Glutamatergic neuron (in vitro differentiated cells): ENCODE measurements at places on chromosomes 7 and 10.

DNA sequence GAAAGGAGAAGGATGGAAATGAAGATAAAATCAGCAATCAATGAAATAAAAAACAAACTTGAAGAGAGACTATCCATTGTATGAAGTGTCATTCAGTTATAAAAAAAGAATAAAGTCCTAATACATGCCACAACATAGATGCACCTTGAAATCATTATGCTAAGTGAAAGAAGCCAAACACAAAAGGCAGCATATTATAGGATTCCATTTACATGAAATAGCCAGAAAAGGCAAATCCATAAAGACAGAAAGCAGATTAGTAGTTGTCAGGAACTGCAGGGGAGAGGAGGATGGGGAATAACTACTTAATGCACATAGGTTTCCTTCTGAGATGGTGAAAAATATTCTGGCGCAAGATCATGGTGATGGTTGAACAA is 6.6 kb upstream of the PON1 start:
- no peak for DNase-seq

DNA sequence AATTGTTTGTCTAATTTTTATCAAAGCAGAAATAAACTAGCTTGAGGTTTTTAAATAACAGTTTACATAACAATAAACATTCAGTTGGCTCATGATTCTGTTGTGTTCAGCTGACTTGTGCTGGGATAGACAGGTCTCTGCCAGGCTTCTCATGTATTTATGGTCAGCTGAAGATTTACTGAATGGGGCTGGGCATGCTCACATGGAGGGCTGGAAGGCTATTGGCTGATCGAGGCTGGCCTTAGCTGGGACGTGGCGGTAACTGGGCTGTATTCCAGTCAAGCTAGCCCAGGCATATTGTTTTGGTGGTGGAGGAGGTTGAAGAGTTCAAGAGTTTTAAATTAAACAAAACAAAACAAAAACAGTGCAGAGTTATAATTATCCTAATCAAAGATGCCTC is 251.0 kb upstream of the MTPN start:
- DNase-seq: no peak

DNA sequence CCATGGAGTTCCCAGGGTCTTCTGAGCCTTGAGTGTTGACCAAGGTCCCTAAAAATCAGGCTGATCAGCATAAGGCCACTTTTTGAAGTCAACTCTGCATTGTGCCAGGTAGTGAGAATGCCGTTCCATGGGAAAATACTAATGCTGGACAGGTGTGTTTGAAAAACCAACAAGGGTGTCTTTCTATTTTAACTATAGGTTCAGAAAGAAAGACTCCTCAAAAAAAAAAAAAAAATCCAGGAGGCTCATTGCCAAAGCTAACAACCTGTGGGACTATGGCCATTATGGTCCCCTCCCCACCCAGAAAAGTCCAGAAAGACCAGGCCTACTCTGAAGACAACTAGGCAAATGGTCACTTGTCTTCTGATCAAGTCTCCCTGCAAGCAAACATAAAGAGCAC is 44.4 kb downstream of the NRAP start:
- DNase-seq: no peak

GRCh38 chr7:50329775-50330174 is 25.3 kb downstream of the IKZF1 start:
- DNase-seq: no peak

DNA sequence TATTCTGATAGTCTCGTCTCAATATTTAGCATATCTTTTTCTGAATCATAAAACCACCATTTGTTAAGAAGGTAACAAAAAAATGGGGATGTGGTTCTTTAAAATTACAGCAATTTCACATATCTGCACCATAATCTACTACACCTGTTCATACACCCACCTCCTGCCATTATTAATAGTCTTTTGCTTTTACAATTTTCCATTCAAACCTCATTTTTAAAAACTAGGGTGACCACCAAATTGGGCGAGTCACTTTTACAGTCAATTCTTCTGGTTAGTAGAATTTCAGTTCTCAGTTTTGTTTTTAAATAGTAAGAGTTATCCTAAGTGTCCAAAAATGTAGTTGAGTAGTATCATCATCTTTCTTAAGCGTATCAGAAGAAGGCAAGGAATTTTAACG is 48.4 kb upstream of the GSAP start:
- DNase-seq: no peak

DNA sequence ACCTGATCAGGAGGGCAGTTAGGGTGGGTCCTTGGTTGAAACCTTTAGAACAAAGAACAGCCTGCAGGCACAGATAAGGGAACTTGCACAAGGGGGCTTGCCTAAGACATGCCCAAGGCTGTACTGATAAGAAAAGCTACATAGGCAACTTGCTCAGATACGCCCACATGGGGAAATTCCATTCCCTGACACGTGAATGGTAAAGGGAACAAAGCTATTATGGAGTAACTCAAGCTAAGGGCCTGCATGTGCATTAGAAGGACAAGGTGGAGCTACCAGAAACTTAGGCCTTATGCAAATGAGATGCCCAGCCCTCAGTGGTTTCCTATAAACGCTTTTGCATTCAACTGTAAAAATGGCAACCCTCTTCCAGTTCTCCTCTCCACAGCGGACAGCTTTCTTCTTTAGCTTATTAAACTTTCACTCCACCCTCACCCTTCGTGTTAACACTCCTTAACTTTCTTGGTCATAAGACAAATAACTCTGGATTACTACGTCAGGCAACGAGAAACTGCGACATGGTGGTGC is 1192.1 kb upstream of the CELF2 start:
- no peak for DNase-seq

GRCh38 chr7:47371317-47371716 is 210.6 kb downstream of the TNS3 start:
- no peak for DNase-seq

- peak; percentile 82 for DNase-seq
Measured at GRCh38 chr10:98041352-98042043, 11.1 kb upstream of the CRTAC1 start.

DNA sequence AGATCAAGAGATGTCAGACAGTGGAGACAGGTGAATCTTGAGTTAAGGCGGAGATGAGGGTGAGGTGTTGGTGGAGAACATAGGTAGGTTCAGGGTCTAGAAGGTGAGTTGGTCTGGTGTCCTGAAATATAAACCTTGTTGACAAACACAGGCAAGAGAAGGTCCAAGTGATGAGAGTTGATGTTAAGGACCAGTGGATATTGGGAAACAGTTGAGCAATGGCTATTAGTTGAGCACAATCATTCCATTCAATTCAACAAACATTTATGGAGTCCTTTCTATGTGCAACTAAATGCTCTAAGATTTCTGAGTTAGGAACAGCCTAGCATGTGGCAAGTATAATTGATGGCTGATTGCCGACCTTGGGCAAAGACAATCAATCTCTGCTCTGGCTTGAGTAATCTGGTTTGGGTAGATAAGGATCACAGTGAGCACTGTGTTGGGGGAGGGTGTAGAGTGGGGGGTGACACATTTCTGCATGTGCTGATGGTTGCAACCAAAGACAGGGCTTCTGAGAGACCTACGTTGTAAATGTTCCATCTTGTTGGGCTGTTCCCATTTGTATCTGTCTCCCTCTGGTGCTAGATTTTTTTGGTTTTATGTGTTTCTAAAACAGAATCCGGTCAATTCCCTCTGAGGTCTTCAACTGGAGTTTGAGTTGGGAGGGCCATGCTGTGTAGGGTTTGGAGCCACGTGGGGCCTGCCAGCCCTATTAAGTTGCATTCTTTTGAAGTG is 201.1 kb downstream of the BAMBI start:
- DNase-seq: no peak

GRCh38 chr10:5355594-5356301 is 9.0 kb upstream of the UCN3 start:
- DNase-seq: no peak

- no peak for DNase-seq
Measured at GRCh38 chr7:108589874-108590273, 20.2 kb downstream of the DNAJB9 start.

- DNase-seq: peak; percentile 57
Measured at GRCh38 chr7:49775065-49775948, 1.9 kb downstream of the VWC2 start.

- no peak for DNase-seq
Measured at GRCh38 chr7:31724696-31725095, 37.7 kb downstream of the PPP1R17 start.

GRCh38 chr10:95820363-95820762 is 64.4 kb downstream of the ENTPD1 start:
- no peak for DNase-seq

DNA sequence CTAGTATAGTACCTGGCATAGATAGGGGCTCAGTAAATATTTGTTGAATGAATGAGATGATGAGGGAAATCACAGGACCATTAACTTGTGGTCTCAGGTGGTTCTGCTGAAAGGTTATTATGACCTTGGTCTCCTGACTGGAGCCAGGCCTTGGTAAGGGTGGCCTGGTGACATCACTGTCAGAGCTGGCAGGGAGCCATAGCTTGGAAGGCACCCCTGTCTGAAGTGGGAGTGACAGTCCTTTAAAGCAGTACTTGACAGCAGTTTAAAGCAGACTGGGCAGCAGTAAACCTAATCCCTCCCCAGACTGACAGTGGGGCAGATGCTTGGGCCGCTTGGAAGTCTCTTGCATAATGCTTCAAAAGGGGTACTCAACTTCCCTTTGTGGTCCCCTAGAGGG is 13.4 kb downstream of the DPCD start:
- DNase-seq: no peak

DNA sequence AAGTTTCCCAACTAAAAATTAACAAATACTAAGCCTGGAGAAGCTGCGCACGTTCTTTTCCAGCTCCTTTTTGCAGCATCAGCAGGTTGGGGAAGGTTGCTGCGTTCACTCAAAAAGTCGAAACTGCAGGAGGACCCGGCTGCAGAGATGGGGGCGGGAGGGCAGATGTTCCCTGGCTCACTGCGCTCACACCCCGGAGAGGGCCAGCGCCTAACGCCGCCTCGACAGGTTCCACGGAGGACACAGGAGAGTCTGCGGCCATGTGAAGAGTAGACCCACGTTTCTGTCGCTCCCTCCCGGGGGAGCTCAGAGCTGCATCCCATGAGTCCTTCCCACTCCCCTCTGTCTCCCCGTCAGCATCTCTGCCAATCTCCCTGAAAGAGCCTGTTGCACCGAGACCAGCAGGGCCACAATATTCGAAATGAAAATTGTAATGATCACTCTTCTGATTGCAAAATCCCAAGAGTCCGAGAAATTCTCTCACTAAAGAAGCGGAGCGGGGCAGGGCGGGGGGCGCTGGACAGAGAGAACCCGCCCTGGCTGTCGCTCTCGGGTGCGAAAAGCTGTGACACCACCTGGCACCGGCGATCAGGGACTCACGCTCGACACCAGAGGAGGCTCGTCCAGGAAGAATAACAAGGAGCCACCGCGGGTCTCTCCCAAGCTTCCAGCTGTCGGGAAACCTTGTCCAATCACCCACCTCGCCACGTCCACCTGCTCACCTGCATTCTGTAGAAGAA is 131.5 kb upstream of the PFKP start:
- no peak for DNase-seq

DNA sequence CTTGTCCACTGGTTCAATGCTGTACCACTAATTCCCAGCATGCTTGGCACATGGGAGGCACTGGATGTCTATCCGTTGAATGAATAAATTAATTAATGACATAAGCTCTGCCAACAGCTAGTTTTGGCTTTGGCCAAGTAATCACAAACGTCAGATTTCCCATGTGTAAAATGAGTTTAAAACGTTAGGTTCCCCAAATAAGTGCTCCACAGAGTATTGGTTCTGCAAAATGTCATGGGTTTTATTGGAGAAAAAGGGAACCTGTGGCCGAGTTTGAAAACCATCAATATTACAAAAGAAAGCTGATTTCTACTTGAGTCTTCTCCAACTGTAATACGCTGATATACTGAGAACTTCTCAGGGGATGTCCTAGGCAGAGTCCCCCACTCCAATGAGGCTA is 23.2 kb downstream of the ELMO1 start:
- no peak for DNase-seq

GRCh38 chr10:74994854-74995253 is 116.6 kb upstream of the SAMD8 start:
- no peak for DNase-seq

GRCh38 chr10:132447446-132448247 is 50.6 kb downstream of the PWWP2B start:
- peak; percentile 33 for DNase-seq

GRCh38 chr10:13417459-13418126 is 69.5 kb upstream of the SEPHS1 start:
- DNase-seq: no peak

GRCh38 chr10:86335257-86335656 is 31.3 kb downstream of the GRID1 start:
- DNase-seq: no peak

GRCh38 chr7:106866298-106867281 is 1.5 kb downstream of the PIK3CG start:
- no peak for DNase-seq

- DNase-seq: no peak
Measured at GRCh38 chr10:110657973-110658691, 14.0 kb downstream of the RBM20 start.

GRCh38 chr10:101940916-101941315 is 97.3 kb upstream of the KCNIP2 start:
- DNase-seq: no peak

DNA sequence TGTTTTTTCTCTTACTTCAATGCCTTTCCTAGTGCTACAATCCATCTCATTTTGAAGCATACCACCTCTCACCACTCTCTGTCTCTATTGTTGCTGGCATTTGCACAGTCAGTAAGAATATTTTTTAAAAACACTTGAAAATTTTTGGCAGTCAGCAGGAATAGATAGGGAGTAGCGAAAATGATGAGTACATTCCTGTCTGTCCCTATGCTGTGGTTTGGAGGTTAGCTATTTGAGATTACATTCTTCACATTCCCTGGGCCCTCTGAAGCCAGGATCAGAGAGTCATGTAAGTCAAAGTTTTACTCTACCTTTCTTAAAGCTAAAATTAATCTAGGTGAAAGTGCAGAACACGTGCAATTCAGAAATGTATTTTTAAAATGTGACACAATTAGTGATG is 53.0 kb upstream of the MAGI2 start:
- no peak for DNase-seq

- DNase-seq: no peak
Measured at GRCh38 chr10:8817299-8817698, 762.8 kb downstream of the GATA3 start.

DNA sequence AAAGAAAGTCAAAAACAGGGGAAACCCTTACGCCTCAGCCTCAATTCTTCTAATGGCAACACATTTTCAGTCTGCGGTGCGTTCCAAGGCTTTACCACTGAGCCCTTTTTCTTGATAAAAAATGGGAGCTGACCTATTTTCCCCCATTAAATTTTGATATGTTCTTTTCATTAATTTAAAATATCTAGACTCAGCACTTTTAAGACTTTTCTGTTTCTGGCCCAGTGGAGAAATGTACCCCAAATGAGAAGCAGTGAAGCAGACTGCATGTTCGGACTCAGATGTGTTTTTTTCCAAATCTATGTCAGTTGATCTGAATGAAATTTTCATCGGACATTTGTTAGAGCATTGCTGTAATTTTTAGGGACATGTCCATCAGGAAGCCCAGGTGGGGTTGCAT is 126.2 kb downstream of the SEC23IP start:
- no peak for DNase-seq

DNA sequence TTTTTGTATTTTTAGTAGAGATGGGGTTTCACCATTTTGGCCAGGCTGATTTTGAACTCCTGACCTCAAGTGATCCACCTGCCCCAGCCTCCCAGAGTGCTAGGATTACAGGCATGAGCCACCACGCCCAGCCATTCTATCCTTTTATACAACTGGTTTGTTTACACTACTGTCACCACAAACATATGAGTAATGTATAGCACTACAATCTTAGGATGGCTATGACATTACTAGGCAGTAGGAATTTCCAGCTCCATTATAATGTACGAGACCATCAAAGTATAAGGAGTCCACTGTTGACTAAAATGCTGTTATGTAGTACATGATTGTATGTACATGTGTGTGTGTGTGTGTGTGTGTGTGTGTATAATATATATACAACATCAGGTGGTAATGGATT is 1126.1 kb upstream of the LRRN3 start:
- no peak for DNase-seq
